CD4-positive, alpha-beta T cell treated with Interleukin-17A for 1 hour (primary cell): ENCODE measurements at places on chromosomes 16 and 17.

- DNase-seq: no peak
Measured at GRCh38 chr17:28577466-28577824, 750 bp upstream of the ALDOC start.

DNA sequence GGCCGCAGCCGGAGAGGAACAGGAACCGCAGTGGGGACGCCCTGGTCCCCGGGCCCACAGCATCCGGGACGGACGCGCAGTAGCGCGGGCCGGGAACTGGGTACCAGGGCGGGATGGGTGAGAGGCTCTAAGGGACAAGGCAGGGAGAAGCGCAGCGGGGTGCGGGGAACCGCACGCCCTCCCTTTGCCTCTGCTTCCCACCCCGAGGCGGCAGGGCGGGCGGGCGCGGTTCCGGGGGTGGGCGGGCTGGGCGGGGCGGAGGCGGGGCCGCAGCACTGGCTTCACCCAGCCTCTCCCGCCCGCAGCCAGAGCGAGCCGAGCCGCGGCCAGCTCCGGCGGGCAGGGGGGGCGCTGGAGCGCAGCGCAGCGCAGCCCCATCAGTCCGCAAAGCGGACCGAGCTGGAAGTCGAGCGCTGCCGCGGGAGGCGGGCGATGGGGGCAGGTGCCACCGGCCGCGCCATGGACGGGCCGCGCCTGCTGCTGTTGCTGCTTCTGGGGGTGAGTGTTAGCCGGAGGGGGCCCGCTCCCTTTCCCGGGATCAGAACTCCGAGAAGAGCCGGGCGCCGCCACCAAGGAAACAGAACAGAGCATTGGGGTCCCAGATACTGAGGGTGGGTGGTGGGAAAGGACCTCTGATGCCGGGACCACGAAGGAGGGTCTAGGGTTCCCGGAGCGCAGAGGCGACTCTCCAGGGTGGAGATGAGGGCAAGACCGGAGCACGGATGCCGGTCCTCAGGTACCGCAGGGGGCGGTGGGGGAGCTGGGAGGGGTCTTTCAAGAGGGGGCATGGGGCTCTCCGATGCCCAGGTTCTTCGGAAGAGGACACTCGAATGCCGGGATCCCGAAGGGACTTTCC is at the start of gene NGFR:
Gene NGFR (plus strand): TSS at position 308 of the 856 bp plus-strand sequence. CDS start 125 bp downstream, at position 433.
- DNase-seq: peak; percentile 61

DNA sequence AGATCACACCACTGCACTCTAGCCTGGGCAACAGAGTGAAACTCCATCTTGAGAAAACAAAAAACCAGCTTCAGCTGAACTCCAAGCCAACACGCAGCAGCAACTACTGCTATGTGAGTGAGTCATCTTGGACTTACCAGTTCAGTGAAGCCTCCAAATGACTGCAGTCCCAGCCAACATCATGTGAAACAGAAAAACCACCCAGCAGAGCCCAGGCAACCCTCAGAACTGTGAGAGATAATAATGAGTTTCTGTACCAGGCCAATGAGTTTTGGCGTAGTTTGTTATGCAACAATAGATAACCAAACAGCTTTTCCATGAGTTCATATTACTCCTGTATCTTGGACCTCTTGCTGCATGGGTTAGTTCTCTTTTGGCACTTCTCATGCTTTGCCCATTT is 23.3 kb downstream of the PHF12 start:
- peak; percentile 33 for DNase-seq

- no peak for DNase-seq
Measured at GRCh38 chr16:23852794-23853562, 17.2 kb downstream of the PRKCB start.

DNA sequence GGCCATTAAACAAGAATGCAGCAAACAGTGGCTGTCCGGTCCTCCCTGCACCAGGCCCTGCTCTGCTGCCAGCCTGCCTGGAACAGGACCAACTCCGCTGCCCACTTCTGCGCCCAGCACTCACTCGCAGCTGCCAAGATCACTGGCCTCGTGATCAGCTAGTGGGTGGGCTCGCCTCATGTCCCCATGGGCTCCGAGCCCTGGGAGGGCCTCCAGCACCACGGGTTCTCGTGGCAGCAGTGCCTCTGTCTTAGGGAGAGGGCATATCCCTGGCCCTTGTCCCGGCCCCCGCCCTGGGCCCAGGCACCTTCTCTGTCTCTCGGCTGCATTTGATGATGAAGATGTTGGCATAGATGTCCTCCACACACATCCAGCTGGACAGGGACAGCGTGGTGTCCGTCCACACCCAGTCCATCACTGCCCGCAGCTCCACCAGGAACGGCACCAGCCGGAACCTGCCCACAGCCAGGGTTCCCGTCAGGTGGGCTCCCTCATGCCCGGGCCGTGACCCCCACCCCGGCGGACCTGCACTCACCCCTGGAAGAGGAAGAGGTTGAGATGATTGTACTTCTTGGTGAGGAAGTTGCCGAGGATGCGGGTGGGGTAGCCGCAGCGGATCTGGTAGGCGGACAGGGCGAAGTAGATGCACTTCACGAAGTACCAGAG is 13.1 kb downstream of the CTU2 start:
- DNase-seq: no peak

- DNase-seq: no peak
Measured at GRCh38 chr17:61322325-61323002, 77.2 kb upstream of the TBX2 start.

DNA sequence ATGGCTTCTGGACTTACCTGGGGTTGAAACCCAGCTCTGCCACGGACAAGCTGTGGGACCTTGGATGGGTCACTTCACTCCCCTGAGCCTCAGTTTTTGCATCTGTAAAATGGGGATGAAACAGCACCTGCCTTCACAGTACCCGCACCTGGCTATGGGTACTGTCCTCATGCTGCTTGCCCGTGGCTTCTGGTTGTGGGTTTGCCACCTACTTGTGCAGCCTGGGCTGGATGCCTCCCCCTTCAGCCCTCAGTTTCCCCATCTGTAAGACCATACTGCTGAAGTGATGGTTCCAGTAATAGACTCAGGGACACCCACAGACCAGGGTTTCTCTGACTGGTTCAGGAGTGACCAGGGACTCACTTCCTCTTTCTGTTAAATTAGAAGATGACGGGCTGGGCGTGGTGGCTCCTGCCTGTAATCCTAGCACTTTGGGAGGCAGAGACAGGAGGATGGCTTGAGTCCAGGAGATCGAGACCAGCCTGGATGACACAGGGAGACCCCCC is 9.4 kb downstream of the GLIS2 start:
- DNase-seq: no peak

- DNase-seq: no peak
Measured at GRCh38 chr16:23464196-23464595, 11.2 kb upstream of the COG7 start.

DNA sequence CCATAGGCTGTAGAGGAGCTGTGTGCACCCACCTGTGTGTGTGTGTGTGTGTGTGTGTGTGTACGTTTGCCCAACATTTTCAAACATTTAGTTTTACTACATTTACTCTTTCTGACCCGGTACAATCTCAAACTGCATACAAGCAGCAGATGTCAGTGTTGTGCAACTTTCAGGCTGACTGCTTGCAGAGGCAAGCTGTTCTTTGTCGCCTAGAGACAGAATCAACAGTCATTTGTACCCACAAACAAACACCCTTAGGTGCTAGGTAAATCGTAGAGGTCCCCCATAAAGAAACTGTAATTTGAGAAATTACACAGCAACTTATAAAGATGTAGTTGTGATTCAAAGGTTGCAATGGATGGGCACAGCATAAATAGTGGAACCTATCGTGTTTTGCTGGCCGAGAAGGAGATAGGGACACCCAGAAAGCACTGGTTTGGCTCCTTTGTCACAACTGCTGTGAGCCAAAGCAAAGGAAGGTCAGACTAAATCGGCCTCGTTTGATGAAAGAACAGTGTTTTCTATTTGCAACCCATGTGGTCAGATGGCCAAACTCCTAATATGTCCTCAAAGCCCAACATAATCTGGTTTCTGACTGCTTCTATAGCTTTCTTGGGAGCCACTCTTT is 478.4 kb downstream of the TOX3 start:
- DNase-seq: no peak

DNA sequence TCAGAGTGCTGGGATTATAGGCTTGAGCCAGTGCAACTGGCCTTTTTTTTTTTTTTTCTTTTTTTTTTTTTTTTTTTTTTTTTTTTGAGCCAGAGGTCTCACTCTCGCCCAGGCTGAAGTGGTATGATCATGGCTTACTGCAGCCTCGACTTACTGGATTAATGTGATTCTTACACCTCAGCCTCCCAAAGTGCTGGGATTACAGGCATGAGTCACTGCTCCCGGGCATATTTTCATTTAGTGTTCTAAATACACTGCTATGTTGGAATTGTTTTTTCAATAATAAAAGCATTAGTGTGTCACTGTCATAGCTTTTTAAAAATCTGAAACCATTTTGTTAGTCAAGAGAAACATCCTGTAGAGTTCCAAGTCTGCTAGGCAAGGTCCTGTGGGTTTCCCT is 40.3 kb downstream of the NDE1 start:
- no peak for DNase-seq

- peak; percentile 83 for DNase-seq
Measured at GRCh38 chr17:48074322-48075081, 26.3 kb downstream of the NFE2L1 start.

GRCh38 chr17:37562016-37562745 is 47.0 kb downstream of the SYNRG start:
- DNase-seq: no peak

GRCh38 chr16:50831751-50832150 is 89.9 kb downstream of the CYLD start:
- no peak for DNase-seq

GRCh38 chr16:15765880-15766279 is 90.9 kb downstream of the MYH11 start:
- peak; percentile 55 for DNase-seq

DNA sequence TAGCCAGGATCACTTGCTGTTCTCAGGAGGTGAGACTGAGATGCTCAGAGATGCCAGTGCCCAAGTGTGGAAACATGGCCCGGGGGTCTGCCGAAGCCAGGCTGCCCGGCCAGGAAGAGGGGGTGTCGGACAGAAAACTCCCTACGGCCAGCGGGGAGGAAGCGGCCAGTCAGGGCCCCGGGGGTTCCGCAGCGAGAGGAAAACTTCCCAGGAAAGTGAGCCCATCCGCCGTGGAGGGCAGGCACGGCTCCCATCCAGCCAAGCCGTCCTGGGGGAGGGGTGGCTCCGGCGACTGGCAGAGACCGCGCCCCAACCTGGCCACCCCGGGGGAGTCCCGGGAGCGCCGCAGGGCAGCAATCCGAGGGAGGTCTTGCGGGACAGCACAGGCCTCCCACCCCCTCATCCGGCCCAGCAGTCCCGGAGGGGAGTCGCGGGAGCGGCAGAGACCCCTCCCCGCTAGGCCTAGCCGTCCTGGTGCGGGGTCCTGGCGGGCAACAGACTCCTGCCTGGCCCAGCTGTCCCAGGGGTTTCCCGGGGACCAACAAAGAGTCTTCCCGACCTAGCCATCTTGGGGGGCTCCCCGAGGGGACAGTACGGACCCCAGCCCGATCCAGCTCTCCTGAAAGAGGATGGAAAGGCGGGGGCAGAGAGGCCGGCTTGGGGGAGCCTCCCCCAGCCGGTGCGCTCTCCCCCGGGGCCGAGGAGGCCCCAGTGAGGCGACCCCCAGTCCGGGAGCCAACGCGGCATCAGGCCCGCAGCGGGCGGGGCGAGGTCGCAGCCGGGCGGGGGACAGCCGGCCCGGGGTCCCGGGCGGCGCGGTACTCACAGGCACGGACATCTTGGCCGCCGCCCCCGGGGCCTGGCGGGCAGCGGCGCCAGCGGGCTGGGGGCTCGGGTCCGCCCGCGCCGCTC is 13.8 kb upstream of the BCAR1 start:
- DNase-seq: no peak

- DNase-seq: no peak
Measured at GRCh38 chr16:86669937-86670749, 91.8 kb downstream of the FOXL1 start.

- no peak for DNase-seq
Measured at GRCh38 chr16:86800894-86801293, 222.5 kb downstream of the FOXL1 start.

DNA sequence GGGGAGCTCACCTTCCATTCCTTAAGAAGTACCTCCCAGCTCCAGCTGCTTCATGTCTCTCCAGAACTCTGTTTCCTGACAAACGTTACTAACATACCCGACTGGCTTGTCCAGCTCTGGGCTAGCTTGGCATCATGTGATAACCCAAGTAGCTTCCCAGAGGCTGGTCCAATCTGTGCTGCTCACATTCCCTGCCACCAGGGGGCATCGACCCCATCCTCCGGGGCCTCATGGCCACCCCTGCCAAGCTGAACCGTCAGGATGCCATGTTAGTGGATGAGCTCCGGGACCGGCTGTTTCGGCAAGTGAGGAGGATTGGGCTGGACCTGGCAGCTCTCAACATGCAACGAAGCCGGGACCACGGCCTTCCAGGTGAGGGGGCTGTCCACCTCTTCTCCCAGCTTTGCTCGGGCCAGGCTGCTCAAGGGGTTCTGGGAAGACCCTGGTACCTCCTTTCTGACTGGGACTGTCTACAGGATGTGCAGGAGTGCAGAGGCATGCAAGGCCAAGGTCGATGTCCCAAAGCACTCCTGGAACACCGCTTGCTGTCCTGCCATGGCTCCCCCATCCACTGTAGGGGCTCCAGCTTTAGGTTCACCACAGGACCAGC is 7.6 kb downstream of the EPX start:
- peak; percentile 57 for DNase-seq

DNA sequence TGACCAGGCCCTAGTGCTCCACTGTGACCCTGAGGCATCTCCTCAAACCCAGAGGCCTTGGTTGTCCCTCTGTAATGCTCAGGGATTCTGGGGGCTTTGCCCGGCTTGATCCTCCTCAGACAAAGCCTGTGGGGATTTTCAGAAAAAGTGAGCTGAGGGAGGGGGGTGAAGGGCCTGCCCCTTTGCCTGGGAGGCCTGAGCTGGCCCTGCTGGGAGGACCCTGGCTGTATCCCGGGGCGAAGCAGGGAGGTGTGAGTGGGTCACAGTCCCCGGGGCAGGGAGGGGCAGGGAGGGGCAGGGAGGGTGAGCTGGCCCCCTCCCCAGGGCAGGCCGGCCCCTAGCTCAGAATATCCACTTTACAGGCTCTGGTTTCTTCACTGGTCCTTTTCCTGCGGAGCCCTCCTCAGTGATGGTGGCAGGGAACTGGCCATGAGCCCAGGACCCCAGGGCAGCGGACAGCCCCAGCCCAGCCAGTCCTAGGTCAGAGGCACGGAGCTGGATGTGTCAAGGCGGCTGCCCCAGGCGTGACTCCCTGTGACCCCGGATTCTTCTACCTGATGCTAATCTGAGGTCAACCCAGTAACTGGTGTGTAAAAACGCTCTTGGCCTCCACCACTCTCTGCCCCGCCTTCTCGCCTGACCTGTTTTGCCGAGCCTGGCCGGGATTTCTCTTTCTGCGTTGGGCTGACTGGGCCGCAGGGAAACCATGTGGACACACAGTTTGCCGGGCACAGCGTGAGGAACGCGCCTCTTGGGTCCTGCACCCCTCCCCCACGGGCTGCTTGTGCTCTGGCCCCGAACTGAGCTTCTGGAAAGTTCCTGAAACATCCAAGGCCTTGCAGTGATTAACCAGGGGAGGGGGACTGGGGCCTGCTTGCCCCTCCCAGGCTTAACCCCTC is 5.8 kb upstream of the FASN start:
- no peak for DNase-seq
